ENCODE measurements at places on chromosomes 11 and 22.

GRCh38 chr22:45129703-45130524, 33.8 kb upstream of the NUP50 start:
- peak; percentile 29 for DNase-seq

GRCh38 chr11:117369534-117369933, 41.9 kb downstream of the CEP164 start:
- DNase-seq: no peak

DNA sequence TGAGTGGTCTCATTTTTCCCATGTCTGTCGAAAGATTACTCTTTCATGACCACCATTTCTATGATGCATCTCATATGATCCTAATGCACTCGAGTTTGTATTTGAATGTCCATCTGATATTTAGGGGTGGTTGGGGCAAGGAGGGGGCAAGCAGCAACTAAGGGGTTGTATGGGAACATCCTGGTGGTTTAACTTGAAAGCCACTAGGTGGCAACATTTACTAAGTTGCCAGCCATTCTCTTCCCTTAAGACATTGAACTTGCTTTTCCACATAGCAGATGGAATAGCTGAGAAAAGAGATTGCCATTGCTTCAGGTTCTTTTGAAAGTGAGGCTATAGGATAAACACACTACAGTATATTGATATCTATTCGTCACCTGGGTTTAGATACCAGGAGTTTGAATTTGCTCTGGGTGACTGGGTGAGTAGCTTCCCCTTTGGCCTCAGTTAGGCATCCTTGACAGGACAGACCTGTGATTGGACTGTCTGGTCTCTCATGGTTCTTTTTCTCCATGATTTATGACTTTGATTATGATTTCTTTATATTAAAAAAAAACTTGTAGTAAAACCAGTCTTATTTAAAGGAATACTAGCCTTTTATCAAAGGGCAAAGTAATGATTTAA, 32.4 kb downstream of the NF2 start:
- peak; percentile 37 for DNase-seq

GRCh38 chr22:50185375-50186087, at the start of gene TRABD:
Gene TRABD (plus strand): TSS chr22:50185913. CDS start chr22:50193061, 7,148 bp downstream.
- peak; percentile 90 for DNase-seq

DNA sequence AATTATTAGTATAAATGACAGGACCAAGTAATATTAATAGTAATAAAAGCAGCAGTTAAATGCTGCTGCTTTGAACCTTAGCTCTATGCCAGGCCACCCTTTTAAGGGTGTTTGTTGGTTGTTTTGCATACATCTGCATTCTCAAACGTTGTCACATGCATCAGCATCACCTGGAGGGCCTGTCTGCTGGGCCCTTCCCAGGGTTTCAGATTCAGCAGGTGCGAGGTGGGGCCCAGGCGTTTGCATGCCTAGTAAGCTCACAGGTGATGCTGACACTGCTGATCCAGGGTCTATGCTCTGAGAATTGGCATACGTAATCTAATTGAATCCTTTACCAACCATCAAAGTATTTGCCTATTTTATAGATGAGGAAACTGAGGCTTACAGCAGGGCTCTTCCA, 246.5 kb downstream of the CADM1 start:
- DNase-seq: no peak
